Daoy (cell line): ENCODE measurements at places on chromosomes 2 and 18. TPM values are rescaled to one million over a fixed set of nuclear protein-coding genes. Genes with fewer than 3 reads are reported as not detected.

- DNase-seq = no peak
Observed at GRCh38 chr18:10907749-10908148, 241.6 kb downstream of the PIEZO2 start.

DNA sequence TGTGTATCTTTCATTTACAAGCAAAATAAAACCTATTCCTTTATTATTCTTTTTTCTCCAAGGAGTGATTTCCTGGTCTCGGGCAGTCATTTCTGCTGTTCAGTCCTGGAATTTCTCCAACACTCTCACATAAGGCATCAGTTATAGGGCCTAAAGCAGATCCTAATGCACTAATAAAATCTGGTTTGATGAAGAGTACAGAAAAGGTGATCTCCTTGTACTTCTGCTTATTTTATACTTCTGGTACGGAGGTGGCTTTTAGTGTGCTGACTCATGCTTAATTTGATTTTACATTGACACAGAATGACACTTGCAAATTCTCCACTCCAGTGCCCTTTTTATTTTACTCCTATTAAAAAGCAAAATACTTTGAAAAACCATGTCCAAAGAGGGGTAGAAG, 157.4 kb downstream of the DOK6 start:
- no peak for DNase-seq

DNA sequence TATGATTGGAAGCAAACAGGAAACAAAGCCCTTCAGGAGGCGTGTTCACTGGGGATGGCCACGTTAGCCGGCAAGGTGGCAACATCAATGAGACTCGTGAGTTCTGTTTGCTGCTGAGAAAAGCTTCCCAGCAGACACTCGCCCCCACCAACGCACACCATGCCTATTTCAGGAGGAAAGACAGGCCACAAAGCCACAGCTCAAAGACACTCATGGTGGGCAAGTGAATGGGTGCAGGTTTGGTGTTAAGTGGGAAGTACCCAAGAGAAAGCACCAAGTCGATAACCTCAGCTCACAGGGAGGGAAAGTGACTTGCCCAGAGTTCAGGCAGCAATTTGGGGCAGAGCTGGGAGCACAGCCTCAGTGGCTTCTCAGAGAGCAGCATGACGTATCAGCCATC, 10.5 kb upstream of the MTERF4 start:
- no peak for DNase-seq

DNA sequence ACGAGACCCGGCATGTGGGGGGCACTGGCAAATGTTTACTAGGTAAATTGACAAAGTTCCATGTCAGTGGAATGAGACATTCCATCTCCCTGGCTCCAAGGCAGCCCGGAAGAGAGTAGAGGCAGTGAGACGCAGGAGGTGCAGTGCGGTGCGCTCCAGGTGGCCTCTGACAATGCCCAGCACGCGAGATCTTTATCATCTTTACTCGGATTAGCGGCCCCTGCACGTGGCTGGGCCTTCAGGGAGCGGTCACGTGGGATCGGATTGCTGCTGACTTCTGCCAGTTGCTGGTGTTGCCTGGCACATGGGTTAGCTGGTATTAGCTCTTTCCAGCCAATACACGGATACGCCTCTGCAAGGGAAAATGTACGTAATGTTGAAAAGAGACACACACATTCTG, 151.2 kb upstream of the ALKAL2 start:
- DNase-seq = no peak

DNA sequence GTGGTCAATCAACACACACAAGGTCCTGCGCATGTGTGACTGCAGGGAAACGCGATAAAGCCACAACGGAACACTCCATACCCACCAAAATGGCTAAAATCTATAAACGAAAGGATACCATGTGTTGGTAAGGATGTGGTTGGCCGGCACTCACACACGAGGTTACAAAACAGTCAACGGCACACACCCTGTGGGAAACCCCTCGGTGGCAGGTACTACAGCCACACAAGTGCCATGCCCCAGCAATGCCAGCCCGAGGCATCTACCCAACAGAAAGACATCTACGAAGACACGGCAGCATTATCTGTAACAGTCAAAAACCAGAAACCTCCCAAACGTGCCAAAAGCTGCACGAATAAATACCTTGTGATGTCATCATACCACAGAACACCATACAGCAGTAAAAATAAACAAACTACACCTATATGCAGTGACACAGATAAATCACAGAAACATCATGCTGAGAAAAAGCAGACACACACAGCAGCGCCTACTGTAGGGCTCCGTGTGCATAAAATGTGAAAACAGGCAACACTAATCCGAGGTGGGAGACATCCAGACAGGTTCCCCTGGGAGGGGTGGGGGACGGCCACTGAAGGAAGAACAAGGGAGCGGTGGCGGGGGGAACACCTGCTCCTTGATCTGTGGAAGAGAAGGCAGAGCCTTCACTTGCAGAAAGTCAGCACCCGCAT, 36.7 kb downstream of the HDAC4 start:
- no peak for DNase-seq

- DNase-seq = peak; percentile 82
Observed at GRCh38 chr2:60555066-60555782, 1.8 kb upstream of the BCL11A start.

DNA sequence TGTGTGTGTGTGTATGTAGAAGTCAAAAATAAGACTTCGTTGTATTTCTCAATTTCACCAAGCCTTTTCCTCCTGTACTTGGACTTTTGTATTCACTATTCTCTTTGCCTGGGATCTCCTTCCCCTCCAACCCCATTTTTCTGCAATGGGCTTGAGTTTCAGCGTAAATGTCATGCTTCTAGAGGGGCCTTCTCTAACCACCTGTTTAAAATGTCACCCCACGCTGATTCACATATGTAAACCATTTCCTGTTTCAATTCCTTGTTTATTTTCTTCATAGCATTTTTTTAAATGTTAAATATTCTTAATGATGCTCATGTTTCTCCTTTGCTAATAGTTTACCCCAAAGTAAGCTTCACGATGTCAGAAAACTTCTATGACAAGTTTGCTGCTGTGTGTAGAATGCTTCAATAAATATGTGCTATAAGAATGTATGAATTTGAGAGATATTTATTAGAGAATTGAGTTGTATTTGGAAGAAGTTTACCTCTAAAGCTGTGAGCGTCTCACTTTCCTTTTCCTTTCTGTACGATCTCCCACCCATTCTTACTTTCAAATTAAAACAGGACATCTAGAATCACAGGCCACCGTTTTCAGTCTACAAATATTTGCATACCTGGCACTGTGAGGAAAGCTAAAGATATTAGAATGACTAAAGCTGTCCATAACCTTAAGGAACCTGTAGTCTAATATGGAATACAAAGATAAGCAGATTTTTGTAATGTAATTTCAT, 762.4 kb downstream of the LRRTM4 start:
- DNase-seq = no peak

- DNase-seq = no peak
Observed at GRCh38 chr18:12109836-12110235, 16.2 kb downstream of the ANKRD62 start.

DNA sequence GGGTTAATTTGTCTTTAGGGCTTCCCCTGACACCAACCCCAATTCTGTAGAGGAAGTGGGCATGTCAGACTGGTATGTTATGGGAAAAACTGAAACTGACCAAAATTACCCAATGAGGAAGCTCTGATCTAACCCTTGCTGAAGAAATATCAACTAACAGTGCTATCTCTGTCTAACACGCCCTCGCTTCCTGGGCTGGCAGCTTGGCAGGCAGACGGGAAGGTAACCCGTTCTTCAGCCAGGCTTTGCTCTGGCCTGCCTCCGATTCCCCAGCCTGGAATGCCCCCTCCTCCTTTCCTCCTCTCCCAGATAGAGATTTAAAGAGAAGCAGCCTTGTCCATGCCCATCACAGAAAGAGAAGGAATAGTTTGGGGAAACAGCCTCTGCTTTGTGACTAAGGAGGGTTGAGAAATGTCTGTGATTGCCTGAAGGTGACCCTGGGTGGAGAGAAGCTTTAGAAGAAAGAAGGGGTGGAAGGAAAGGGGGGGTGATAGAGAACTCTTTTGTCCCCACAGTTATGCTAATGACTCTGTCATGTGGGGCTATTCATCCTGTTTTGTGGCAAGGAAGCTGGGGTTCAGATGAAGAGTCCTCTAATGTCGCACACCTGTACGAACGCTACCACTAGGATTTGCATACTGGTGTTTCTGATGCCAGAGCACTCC, 15.4 kb downstream of the HK2 start:
- peak; percentile 71 for DNase-seq

GRCh38 chr2:76314271-76315020, 603.7 kb upstream of the GCFC2 start:
- DNase-seq = no peak

DNA sequence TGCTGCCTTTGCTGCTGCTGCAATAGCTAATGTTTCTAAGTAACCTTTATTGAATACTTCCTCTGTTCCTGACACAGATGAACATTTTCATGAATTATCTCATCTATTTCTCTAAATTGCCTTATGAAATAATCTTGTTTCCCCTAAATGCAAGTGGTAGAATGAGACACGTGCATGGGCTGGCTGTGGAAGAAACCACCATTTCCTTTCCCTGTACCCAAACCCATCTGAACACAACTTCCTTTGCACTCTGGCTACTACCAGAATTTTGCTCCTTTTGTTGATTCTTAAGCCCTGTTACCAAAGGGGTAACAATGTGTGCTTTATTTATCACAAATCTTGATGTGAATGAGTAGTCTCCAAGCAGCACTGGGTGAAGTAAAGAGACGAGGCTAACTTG, 29.2 kb downstream of the AKAIN1 start:
- no peak for DNase-seq

- peak; percentile 51 for DNase-seq
Observed at GRCh38 chr2:37168217-37168981, 11.6 kb upstream of the EIF2AK2 start.

GRCh38 chr2:70826696-70827350, 6.4 kb upstream of the CLEC4F start:
- DNase-seq = no peak

GRCh38 chr2:64678771-64679590, 25.3 kb upstream of the SERTAD2 start:
- DNase-seq = no peak

DNA sequence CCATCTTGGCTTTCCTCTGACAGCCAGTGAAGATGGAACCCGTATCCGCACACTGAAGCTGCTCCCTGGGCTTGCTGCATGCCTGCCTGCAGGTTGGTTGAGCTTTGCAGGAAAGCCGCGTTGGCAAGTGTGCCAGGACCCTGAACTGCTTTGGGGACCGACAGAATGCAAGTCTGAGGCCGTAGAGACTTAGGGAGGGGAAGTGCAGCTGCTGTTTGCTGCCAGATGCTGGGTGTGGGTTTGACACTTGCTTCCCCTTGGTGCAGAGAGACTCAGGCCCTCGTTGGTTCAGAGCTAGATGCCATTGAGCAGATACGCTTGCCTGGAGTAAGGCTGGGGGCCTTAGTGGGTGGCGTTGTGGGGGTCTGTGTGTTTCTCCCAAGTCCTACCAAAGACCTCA, 13.1 kb upstream of the PHLPP1 start:
- DNase-seq = no peak

DNA sequence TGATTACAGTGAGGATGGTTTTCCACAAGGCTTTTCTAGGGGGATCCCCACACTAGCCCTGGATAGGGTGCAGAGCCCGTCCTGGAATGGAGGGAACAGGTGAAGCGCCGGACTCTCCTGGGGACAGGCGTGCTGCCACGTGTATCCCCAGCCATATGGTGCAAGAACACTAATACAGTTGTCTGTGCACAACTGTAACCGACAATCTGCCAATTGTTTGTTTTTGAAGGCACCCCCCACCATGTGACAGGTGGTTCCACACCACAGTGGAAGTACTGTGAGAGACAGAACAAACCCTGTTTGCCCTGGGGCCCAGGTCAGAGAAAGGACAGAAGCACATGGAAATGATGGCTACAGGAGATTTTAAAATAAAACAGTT, 52.9 kb downstream of the MYCN start:
- DNase-seq = no peak

DNA sequence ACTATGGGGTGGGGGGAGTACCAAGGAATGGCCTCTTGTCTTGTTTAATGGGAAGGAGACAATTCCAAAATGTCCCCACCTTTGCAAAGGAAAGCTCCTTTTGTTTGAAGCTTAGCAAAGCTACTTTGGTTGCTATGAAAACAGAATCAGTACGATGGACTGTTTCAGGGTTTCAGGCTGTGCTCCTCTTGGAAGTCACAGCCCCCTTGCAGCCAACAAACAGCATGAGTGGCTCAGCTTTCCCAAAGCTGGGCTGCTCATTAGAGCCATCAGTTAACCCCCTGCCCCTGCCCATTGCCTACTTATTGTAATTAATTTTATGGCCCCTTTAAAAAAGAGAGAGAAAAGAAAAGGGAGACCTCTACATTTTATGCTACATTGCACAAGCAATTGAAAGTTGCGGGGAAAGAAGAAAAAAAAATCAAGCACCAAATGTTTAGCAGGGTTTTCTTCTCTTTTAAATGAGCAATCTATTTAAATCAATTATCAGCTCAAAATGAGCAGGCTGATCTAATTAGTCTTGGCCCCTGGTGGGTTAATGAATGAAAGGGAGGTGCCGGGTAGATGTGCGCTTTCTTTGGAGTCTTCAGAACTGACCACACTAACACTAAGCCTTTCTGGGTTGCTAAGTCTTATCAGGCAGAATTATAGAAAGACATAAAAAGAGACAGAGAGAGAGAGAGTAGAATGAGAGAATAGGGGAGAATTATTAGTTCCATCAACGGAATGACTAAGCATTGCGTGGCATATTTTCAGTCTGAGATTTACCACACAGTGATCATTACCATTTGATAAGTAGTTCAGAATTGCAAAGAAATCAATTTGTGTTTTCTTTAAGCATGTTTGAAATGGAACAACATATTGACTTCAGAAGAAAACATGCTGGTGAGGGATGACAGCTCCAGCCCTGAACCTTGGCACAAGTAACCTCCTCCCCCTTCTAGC, 284.9 kb downstream of the INSIG2 start:
- no peak for DNase-seq

- no peak for DNase-seq
Observed at GRCh38 chr18:52670896-52671295, 330.9 kb downstream of the DCC start.

DNA sequence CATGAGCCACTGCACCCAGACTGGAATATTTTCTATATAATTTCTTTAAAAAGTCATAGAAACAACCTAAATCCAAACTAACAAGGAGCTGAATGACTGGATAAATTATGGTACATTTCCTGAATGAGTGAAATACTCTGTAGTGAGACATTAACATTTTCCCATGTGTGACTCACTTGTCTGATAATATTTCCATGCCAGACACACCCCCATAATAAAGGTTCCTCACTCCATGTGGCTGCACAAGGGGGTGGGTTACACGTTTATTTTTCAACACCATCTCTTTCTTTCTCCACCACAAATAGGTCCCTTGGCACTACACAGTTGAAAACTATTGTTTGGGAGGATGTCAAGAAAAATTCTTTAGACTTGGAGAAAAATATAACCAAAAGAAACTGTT, 266.3 kb upstream of the LYPD1 start:
- DNase-seq = peak; percentile 25

- no peak for DNase-seq
Observed at GRCh38 chr2:128513961-128514283, 195.3 kb upstream of the HS6ST1 start.

The ZFP36L2 gene
- total RNA-seq = 2.3 and 4.1 TPM in 2 replicates

The EPB41L3 gene
- 34.2 and 64.6 TPM in 2 replicates for total RNA-seq

The DSG2 gene
- total RNA-seq = 22.2 and 22.3 TPM in 2 replicates

The BMP10 gene
- total RNA-seq = not detected in 2 replicates

The PAX8 gene
- 0.17 and 0.57 TPM in 2 replicates for total RNA-seq

The MARS2 gene
- total RNA-seq = 7.7 and 8.5 TPM in 2 replicates

The MCFD2 gene
- 80.7 and 115 TPM in 2 replicates for total RNA-seq

The GREB1 gene
- total RNA-seq = 0.91 and 11.3 TPM in 2 replicates

The ARHGAP25 gene
- 0.51 and 1.7 TPM in 2 replicates for total RNA-seq

The MARCHF4 gene
- total RNA-seq = 4.1 and 4.8 TPM in 2 replicates

The KCNIP3 gene
- total RNA-seq = 2.6 and 5.5 TPM in 2 replicates

The NHEJ1 gene
- total RNA-seq = 13.6 and 22.0 TPM in 2 replicates

The NT5C1B gene
- 0.21 TPM in 1 of 2 replicates, not detected in the other for total RNA-seq

The SPIRE1 gene
- total RNA-seq = 16.6 and 20.2 TPM in 2 replicates
